ENCODE measurements at places on chromosomes 7 and 10.

DNA sequence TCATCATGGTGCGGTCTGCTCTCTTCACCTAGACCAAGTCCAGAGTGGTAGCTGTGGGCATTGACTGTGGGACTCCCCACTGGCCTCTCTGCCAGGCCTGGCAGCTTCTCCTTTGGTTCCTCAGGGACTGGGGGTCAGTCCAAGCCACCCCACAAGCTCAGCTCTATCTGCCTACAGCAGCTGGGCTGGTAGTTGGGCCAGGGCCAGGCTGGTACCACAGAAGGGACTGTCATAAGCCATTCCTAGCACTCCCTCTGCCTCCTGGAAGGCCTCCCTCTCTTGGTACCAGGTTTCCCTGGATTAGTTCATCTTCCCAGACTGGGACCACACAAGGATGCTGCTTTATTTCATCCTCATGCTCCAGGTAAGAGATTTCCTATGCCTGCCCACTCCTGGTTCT lies 24.2 kb upstream of the UNC5B start:
- DNase-seq: no peak

GRCh38 chr7:16644636-16645592 lies 640 bp downstream of the ANKMY2 start:
- no peak for DNase-seq

DNA sequence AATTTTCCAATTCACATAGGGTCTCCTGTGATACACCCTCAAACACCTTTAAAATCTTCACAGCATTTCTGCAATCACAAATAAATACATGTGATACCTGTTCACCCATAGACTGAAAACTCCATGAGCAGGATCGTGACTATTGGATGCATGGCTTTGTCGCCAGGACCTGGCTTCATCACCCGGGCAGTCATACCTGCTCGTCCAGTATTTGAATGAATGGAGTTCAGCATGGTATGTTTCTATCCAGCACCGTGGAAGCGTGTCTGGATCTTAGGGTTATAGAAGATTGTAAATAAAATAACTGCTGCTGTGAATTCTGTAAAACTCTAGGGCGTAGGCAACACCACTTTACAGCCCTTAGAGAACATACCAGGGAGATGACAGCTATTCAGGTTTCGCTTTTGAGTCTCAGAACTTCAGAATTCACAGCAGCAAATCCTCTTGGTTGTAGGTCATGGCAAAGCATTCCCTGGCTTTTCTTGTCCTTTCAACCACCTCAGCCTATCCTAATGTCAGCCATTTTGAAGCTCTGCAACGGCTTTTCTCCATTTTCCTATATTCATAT lies 47.4 kb upstream of the USP6NL start:
- no peak for DNase-seq

- DNase-seq: no peak
Measured at GRCh38 chr7:151228024-151228866, 1.2 kb upstream of the ABCF2 start.

- no peak for DNase-seq
Measured at GRCh38 chr7:158289761-158290523, 297.7 kb downstream of the PTPRN2 start.

- no peak for DNase-seq
Measured at GRCh38 chr7:33354201-33354600, 224.8 kb downstream of the BBS9 start.

- no peak for DNase-seq
Measured at GRCh38 chr10:13956826-13957225, 370.1 kb downstream of the PRPF18 start.

GRCh38 chr7:148182264-148182663 lies 408.3 kb upstream of the C7orf33 start:
- no peak for DNase-seq

DNA sequence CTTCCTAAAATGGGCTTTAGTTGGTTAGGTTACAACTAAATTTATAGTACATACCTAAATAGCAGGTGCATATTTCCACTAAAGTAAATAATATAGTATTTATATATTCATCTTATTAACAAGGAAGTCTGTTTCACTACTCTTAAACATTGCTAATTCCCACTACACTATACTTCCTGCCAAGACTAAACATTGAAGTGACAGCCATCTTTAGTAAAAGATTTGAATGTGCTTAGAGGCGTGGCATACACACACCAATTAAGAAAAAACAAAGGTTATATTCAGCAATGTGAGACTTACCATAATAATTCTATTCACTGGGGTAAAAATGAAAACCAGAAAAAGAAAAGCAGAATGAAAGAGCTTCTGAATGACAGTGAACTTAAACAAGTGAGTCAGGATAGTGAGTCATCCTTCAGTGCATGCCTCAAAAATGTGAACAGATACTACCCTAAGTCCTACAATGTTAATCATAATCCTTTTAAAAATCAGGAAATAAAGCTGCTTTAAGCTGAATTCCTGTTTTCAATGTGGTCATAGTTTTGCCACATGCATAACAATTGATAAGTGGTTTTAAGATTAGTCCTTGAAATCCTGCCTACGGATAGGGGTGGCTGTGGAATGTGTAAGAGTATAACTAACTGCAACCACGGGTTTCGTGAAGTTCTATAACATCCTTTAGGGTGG lies 59.4 kb downstream of the USP6NL start:
- no peak for DNase-seq

DNA sequence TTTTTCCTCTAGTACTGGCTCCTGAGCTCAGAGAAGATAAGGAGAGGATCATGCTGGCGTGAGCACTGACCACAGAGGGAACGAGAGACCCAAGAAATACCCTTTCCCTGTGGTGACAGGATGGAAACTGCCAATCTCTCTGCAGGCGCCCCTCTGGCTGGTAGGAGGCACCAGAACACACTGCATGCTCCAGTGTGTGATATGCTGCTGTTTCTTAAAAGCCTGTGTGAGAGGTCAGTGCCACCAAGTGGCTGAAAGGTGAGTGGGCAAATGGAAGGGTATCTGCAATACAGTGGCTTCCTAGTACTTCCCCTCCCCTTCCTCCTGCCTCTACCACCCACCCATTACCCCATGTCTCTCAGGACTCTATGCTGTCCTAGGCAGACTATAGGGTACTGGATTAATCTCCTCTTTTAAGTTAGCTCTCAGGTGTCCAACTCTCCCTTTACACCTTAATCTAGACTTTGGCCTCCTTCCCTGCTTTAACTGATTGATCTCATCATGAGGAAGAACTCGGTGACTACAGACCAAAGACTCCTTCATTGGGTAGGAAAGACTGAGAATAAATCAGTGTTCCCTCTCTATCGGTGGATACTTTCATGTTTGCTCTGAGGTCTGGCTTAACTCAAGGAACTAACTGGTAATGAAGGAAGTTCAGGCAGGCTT lies 283.6 kb downstream of the ADRA2A start:
- DNase-seq: no peak

DNA sequence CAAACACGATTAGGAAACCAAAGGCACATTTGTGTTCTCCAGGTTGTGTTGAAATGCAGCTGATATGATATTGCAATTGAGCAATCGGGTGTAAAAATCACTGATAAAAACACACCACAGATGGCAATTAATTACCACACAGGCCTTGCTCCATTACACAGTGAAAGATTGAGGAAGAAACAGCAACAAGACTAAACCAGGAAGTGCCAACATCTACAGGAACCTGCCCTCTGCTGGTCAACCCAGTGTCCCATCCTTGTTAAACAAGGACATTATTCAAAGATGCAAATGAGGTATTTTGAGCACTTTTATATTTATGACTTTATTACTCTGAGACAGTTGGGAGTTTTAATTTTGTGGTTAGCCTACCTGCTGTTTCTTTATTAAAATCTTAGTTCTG lies 765.6 kb upstream of the GHITM start:
- no peak for DNase-seq

DNA sequence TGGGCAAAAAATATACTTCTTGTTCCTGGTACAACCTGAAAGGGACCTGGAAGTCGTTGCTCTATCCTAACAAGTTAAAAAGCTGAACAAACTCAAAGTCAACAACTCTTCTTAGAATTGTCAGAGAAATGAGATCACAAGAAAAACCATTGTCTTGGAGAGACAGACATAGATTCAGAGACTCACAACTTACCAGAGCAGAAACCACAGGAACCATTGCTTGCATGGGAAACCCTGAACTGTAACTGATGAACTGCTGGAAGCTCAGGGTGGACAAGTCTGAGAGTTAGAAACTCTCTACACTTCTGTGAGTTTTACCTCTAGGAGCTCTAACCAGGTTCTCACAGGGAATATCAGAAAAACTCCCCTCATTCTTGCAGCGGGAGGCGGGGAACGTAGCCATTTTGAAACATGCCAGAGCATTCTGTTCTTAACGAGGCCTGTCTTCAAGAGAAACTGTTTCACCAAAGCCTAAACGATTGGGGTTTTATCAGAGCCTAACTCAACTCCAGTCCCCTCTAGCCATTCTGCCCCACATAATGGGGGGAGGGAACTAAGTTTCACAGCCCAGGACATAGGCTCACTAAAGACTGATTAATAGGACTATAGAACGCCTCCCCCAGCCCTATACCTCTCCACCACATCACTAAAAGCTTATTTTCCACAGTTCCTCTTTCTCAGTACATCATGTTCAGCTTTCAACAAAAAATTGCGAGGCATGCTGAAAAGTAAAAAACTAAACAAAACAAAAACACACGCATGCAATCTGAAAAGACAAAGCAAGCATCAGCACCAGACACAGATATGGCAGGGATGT lies 12.0 kb upstream of the GSDME start:
- DNase-seq: no peak

DNA sequence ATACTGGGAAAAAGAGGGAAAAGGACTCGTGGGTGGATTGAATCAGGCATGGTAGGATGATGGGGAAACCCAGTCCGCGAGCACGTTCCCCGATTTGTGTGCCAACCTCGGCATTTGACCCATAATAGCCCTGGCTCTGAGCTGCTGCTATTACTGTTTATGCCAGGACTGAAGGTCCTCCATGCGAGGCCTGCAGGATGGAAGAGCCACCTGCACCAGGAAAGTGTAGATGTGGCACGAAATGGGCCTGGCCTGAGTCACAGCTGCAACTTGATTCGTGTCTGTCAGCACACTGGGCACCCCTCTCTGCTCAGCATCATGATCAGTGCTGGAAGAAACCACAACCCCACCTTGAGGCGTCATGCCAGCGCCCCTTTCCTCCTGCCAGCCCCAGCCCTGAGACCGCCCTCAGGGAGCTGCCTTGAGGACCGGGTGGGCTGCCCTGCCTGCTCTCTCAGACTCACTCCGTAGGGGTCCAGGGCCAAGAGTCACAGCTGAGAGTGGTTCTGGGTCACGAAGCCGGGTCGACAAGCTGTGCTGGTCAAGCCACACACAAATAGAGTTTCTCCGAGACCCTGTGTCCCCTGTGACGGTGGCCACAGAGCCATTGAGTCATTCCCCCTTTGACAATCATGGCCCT lies 74.4 kb downstream of the CHST15 start:
- DNase-seq: no peak

- no peak for DNase-seq
Measured at GRCh38 chr7:131202451-131202850, 125.2 kb upstream of the MKLN1 start.

GRCh38 chr7:77661816-77662215 lies 34.4 kb upstream of the RSBN1L start:
- DNase-seq: no peak

- no peak for DNase-seq
Measured at GRCh38 chr10:18968159-18968558, 80.4 kb upstream of the MALRD1 start.

DNA sequence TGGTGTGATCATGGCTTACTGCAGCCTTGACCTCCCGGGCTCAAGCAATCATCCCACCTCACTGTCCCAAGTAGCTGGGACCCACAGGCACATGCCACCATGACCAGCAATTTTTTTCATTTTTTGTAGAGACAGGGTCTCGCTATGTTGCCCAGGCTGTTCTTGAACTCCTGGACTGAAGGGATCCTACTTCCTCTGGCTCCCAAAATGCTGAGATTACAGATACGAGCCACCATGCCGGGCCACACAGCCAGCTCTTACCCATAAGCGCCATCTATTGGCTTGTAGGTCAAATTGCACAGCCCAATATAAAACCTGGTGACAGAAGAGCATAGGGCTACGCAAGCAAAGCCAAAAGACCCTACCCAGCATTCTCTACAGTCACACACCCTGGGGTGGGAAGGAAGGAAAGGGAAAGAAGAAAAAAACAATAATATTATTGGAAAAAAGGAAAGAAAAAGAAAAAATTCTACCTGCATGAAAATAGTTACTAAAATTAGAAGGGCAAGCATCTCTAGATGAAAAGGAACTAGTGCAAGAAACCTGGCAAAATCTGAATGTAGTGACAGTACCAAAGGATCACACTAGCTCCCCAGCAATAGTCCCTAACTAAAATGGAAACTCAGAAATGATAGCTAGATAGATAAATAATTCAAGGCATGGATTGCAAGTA lies 29.4 kb upstream of the AMPH start:
- DNase-seq: peak; percentile 56

GRCh38 chr7:156614434-156615264 lies 25.9 kb upstream of the RNF32 start:
- DNase-seq: no peak

Measured in NCI-H2081 treated with DMSO at 0.1 percent for 48 hours (cell line).